Pancreas (tissue), 10 donors: ENCODE measurements at places on chromosomes 6 and 20. TPM values are rescaled to one million over a fixed set of nuclear protein-coding genes. Genes with fewer than 3 reads are reported as not detected.

NRN1 gene
- total RNA-seq = 1.8 TPM

BTNL2 gene
- total RNA-seq = not detected

DNA sequence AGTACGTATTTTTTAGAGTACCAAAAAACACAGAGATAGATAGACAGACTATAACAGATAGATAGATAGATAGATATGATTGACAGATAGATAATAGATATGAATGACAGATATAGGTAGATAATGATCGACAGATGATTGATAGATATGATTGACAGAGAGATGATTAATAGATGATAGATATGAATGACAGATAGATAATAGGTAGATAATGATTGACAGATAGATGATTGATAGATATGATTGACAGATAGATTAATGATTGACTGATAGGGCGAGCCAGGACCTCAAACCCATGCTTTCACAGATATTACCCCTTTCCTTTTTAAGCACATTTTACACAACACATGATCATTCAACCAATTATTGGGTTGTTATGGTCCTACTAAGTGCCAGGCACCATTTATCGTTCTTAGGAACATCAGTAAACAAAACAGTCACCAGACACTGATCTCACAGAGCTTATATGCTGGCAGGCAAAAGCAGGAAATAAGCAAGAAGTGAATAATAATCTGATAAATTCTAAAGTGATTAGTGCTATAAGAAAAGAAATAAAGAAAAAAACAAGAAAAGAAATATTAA is 11.6 kb downstream of the MAFB start:
- DNase-seq = no peak

DNA sequence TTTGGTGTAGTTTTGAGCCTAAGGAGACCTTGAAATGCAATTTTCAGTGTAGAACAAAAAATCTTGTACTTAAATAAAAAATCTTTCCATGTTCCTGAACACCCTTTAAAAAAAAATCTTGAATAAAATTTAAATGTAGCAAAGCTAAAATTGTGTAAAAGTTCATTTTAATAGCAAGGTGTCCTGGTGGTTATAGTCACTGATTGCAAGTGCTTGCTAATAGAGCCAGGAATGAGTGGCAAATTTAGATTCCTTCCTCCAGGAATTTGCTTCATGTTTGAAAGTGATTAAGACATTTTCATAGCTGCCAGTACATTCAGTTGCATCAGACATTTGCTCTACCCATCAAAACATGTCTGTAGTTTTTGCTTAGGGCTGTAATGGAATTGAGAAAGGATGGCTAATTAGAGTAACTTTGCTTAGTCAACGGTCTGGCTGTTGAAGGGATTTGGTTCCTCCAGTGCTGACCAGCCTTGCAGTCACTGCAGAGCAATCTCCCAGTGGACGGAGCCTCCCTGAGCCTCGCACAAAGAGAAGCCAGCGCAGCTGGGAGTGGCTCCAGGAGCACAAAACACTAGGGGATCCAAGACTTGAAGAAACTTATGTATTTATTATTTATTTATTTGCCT is 36.5 kb downstream of the AKAP12 start:
- DNase-seq = no peak

DNA sequence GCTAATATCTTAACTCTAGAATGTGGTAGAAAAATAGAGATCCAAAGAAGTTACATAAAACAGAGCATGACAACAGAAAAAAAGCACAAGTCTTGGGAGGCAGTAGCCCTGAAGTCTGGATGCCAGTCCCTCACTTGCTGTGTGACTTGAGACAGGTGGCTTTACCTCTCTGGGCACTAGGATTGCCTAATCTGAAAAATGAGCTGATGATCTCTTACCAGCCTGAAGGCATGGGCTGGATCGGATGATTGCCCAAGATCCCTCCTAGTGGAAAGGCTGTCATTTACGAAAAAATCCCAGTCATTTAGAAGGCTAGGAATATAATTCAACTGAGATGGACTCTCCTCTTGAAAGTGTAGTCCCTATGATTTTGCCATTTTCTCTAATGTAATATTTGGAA is 10.9 kb upstream of the GCM1 start:
- DNase-seq = no peak

GRCh38 chr6:36131511-36132245 is 1.4 kb downstream of the MAPK13 start:
- peak; percentile 88 for DNase-seq

- no peak for DNase-seq
Observed at GRCh38 chr20:36585410-36586125, 12.2 kb downstream of the TGIF2 start.

GRCh38 chr6:15553031-15553430 is 109.8 kb downstream of the DTNBP1 start:
- DNase-seq = no peak

DNA sequence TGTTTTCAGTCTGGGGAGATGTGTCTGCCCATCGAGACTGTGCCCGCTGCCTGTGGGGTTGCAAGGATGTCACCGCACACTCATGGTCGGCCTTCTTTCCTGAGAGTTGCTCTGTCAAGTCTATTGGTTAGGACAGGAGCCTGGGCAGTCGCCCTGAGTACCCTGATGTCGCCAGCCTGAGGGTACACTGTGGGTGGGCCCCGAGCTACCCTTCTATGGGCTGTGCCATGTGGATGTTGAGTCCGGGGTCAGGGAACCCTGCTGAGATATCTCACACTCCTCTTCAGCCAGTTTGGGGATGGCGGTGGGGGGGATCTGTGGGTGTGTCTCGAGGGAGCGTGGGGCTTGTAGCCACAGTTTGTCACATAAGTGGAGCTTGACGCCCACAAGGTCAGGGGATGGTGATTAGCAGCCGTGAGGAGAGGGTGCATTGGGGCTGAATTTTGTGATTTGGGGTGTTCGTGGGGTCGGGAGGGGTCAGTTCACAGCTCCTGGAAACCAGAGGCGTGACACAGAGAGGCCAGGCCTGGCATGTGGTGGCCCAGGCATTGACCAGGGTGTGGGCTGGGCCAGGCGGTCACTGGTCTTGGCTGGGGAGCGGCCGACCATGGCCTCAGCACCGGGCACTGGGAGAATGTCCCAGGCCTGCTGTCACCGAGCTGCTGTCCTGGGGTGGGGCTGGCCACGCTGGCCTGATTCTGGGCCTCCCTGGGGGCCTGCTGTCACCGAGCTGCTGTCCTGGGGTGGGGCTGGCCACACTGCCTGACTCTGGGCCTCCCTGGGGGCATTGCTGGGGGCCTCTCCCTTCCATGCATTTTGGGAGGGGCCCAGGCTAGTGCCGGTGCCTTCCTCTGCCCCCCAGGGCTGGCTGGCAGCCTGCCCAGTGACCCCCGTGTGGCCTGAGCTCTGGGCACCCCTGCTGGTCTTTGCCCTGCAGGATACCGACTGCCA is 1.6 kb upstream of the NPBWR2 start:
- DNase-seq = peak; percentile 53

BPI gene
- not detected for total RNA-seq

REPS1 gene
- total RNA-seq = 19.3 TPM

- peak; percentile 50 for DNase-seq
Observed at GRCh38 chr6:4316867-4317400, 181.6 kb upstream of the ECI2 start.

FAM209B gene
- not detected for total RNA-seq

HLA-DQB2 gene
- 3.8 TPM for total RNA-seq

TMEM151B gene
- 0.06 TPM for total RNA-seq

- DNase-seq = no peak
Observed at GRCh38 chr6:139316622-139317317, 25.0 kb upstream of the TXLNB start.

DNA sequence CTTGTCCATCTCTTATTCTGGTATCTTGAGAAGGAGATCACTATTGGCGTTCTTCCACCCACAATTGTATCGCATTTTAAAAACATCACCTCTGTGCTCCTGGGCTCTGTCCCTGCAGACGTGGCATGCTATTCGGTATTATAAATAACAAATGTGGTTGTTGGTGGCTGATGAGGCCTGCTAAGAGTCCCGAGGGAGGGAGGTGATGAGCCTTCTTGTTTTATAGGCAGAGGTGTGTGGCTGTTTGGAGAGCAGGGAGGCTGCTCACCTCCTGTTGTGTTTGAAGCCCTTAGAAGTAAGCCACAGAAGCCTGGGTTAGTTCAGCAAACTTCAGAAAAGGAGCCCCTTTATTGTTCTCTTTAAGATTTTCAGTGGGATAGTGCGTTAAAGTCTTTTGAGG is 15.6 kb downstream of the MANBAL start:
- no peak for DNase-seq

DNA sequence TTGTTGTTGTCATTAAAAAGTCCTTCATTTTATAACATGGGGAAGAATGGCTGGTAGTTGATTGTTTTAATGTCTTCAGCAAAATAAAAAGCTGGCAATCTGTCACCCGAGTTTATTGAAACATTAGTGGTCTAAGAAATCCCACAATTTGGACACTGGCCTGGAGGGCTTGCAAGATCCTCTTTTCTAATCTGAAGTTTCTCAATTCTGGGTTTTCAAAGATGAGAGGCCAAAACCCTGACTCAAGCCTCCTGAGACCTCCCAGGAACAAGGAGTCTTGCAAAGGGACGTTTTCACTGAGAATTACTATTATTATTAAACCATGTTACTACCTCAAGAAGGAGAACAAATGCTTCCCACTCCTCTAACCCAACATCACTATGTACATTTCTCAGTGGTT is 19.5 kb downstream of the MAP1LC3A start:
- DNase-seq = no peak

GRCh38 chr6:47897247-47897646 is 115.4 kb downstream of the OPN5 start:
- no peak for DNase-seq

EDN1 gene
- total RNA-seq = 16.0 TPM

DNA sequence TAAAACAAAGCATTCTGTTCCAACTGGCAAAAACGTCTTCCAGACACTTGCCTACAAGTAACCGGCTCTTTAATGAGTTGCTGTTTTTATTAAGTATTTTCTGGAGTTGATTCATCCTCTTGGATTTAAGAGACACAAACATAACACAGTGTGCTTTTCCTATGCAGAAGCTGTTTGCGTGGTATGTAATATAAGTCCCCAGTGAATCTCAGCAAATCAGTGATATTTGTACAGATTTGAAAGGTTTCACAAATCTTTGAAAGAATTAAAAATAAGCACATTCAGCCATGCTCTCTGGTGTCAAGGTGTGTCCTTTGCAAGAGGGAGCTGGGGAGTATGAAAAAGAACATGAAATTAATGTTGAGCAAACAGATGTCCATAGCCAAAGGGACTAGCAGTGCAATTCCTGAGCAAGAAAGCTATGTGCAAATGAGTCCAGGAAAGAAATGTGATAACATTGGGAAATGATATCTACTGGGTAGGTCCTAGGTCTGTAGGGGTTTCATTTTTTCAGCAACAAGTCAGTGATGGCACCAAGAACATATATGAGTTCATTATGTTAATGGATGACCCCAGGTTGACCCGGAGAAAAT is 170.1 kb upstream of the PHACTR1 start:
- DNase-seq = no peak

DNA sequence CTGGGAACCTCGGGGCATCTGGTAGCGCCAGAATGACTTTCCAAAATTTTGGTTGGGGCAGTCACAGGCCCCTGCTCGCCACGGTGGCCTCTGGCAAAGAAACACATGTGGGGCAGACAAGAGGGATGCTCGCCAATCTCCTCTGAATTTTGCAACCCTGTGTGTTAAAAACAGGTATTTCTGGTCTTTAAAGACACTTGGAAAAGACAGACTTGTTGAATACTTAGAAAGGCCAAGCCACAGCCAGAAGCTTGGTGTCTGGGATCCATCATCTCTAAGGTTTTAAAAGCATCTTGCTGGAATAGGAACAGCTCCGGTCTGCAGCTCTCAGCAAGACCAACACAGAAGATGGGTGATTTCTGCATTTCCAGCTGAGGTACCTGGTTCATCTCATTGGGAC is 31.2 kb downstream of the HLA-E start:
- DNase-seq = no peak

- DNase-seq = no peak
Observed at GRCh38 chr20:45545754-45546453, 1.3 kb downstream of the EPPIN start.

- DNase-seq = peak; percentile 70
Observed at GRCh38 chr6:75204217-75204958, 1.5 kb downstream of the COL12A1 start.

SLC22A2 gene
- total RNA-seq = not detected

DNA sequence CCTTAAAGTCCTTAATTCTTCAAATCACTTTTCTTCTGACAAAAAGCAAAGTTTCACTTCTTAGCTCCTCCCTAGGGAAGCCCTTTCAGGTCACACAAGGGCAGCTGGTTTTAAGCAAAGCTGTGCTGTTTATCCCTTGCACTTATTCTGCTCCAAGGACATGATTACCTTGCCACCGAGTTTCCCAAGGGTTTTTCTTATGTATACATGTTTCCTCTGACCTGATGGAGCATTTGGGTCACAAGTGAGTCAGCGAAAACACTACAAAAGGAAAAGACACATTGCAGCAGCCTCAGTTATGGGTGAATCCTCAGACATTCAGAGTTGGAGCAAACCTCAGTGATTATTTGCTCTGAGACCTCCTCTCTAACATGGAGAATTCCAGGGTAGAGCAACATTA is 26.6 kb upstream of the ILRUN start:
- DNase-seq = no peak

DNA sequence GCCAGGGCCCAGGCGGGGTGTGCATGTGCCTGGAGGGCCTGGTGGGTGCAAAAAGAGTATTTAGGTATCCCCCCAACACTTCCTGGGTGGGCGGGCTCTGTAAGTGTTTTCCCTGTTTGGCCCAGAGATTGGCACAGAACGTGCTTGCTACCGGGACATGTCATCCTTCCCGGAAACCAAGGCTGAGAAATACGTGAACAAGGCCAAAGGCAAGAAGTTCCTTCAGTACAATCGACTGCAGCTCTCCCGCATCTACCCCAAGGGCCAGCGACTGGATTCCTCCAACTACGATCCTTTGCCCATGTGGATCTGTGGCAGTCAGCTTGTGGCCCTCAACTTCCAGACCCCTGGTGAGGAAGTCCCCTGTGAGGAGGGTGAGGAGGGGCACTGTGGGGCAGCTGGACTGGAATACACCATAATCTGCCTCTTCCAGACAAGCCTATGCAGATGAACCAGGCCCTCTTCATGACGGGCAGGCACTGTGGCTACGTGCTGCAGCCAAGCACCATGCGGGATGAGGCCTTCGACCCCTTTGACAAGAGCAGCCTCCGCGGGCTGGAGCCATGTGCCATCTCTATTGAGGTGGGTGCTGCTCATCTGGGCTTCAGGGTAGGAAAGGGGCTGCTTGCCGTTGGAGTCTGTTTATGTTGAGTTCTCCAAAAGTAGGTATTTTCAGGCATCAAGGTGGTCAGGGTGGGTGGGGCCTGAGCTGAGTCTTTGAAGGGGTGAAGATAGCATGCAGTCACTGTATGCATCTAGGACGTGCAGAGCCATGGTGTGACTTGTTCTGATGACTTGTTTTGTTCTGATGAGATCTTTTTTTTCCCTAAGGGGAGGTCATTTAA is 35.2 kb downstream of the PLCG1 start:
- DNase-seq = no peak

SLC17A2 gene
- total RNA-seq = 0.20 TPM

DNA sequence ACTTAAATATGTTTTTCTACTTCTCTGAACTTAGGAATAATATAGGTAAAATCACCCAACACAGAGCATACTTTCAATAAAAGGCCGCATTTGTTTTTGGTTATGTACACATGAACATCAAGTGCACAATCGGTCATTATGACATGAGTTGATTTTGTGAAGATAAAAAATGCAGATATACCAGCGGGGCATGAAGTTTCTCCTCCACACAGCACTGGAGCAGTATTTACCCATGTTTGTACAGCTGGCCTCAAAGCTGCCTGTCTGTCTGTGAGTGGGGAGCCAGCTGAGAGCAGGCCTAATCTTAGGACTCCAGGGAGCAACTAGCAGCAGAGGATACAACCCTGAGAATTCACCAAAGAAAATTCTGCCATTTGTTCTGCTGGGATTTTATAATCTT is 206.5 kb downstream of the TPBG start:
- no peak for DNase-seq

SESN1 gene
- 13.8 TPM for total RNA-seq

- DNase-seq = no peak
Observed at GRCh38 chr20:59185809-59186208, 22.2 kb downstream of the ZNF831 start.
